Right ventricle myocardium superior (tissue), 1 donor: ENCODE measurements at places on chromosomes 12 and 14. TPM values are rescaled to one million over a fixed set of nuclear protein-coding genes. Genes with fewer than 3 reads are reported as not detected.

- DNase-seq = no peak
Measured at GRCh38 chr14:66240105-66240504, 246.1 kb upstream of the CCDC196 start.

- DNase-seq = no peak
Measured at GRCh38 chr12:78156751-78157150, 326.1 kb downstream of the NAV3 start.

DNA sequence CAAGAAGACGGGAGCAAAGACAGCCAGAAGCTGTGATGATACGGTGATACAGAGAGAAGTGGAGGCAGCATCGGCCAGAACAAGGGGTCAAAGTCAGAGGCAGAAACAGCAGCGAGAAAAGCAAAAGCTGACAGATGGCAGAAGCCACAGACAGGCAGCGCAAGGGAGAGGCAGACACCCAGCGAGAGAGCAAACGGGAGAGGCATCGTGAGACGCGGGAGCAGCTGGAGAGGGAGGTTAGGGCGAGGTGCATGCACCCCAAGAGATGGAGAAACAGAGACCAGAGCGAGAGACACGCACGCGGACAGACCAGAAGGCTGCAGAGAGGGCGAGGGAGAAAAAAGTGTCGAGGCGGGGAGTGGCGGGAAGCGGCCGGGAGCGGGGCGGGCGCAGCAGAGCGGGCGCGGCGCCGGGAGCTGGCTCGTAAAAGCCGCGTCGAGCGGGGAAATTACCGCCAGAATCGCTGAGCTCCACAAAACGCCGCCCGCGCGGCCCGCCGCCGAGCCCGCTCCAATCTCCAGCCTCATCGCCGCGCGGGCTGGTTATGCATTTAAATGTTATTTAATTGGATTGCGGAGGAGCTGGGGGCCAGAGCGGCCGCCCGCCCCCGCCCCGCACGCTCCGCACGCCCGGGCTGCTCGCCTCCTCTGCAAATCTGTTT, 15.6 kb downstream of the SMUG1 start:
- peak; percentile 60 for DNase-seq

GRCh38 chr12:91516695-91517047, 334.1 kb upstream of the DCN start:
- DNase-seq = no peak

- DNase-seq = no peak
Measured at GRCh38 chr12:63129927-63130326, 21.1 kb downstream of the AVPR1A start.

GRCh38 chr14:29521526-29522137, 406.0 kb downstream of the PRKD1 start:
- no peak for DNase-seq

DNA sequence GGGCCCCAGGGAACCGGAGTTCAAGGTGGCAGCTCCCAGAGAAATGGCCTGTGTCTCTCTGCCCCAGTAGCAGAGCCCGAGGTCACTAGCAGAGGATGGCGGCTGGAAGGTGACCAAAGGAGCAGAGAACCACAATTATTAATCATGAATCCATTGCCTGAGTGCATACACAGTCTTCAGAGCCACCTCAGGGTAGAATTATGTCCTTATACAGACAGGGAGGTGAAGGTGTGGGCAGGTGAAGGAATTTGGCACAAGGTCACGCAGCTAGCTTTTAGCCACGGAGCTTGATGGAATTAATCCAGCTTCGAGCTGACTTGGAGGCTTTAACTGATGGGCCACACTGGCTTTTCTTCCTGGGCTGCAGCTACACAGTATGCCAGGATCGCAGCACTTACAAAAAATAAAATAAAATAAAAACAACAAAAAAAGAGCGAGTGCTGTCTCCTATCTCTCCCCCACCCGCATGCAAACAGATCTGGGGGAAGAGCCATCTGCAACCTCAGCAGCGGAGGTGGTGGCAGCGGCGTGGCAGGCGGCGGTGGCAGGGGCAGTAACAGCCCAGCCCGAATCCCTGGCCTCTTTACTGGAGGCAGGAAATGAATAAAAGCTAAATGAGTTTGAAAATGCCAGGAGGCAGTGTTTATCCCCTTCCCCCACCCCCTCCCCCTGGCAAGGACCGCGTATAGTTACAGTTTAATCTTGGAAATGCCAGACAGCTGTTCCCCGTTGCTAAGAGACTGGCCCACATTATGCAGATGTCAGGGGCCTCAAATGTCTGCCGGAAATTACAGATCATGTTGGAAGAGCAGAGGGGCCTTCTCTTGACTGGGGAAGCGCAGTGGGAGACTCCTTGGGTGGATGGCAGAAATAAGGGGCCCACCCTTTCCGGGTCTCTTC, 93.5 kb downstream of the LRRC74A start:
- peak; percentile 56 for DNase-seq

DNA sequence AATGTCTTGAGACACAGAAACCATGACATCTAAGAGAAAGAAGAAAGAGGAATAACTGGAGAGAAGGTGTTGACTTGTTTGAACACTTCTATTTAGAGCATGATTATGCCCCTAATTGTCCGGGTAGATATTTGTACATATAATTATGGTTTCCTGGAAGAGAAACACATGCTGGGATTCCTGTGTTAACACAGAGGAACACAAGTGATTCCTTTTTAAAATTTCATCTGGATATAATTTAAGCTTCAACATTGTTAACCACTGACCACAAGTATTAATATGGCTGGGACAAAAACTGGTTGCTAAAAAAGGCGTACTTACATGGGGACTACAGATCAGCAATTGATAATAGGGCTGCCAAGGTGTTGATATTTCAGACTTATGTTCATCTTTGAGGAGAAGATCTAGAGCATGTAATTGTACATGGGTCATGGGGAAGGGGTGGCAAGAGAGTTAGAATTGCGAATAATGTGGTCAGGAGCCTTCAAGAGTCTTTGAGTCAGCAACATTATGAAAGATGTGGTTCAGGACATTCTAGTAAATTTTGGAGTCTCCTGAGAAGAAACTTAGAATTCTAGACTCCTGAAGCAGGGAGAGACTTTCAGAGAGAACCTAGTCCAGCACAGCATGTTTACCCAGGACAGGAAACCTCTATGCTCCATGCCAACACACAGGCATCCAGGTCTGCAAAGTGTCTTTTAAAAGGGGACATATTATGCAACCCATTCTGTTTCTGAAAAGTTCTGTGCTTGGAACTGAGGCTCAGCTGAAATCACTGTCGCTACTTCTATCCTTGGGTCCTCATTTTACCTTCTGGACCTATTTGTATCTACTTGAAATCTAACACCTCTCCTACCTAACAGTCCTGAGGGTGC, 56.5 kb downstream of the SLC38A1 start:
- DNase-seq = no peak

DNA sequence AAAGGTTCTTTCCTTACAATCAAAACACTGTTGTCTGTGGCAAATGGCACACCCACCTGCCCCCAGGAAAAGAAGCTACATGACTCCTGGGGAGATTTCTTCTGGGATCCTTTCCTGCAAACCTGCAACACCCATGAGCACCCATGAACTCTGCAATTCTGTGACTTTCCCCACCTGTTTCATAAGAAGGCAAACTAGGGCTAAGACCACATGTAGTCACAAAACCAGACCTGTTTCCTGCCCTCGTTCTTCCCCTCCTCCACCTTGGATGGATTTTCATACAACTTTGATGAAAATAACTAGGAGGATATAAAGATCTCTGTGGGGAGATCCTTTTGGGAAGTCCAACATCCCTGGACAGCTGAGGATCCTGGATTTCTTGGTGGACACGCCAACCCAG, 1084.7 kb downstream of the BCL11B start:
- no peak for DNase-seq

GRCh38 chr14:64612021-64612380, 62.2 kb downstream of the PPP1R36 start:
- DNase-seq = no peak

DNA sequence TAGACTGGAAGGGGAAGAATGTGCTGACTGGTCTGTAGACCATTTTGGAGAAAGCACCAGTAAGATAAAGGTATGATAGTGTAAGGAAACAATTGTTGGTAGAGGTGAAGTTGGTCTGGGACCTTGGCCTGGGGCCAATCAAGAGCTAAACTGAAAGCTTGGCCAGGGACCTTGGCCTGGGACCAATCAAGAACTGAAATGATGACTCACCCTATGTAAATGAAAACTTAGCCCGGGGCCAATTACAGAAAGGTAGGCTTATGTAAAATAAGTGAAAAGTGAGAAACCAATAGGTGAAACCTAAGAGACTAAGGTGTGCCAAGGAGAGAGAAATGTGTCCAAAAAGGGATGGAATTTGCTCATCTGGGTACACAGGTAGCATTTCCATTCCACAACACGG, 776.0 kb downstream of the C12orf50 start:
- DNase-seq = no peak

DNA sequence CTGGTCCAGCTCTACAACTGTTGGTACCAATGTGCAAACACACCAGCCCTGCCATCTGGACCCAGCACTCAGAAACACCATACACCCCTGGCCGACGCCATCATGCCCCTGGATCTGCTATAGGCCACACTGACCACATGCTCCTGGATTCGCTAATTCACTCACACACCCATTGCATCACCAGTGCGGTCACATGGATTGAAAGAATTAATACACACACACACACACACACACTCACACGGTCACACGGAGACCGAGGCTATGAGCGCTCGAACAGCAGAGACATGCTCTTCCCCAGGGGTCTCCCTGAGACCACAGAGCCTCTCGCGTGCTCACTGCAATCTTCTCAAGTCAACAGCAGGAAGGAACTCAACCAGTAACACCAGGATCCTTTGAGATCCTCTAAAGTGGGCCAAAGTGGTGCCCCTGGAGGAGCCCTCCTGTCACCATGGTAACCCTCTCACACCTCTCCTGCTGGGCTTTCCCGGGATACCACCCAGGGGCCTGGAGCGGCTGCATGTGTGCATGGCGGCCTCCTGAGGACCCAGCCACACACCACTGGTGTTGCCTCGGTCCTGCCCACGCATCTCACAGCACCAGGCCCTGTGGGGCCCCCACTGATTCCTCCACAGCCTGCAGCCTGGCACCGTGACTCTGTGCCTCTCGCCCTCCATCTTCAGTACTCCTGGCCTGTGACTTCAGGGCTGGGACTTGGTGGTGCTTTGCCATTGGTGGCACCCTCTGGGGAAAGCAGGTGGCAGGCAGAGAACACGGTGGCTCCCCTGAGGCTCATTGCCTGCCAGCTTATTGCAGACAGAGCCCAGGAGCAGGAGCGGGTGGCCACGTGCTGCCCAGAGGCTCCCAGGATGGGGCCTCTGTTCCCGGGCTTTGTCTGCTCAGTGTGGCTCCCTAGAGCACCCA, 15.1 kb downstream of the LRTM2 start:
- no peak for DNase-seq

GRCh38 chr14:28254768-28255167, 511.8 kb upstream of the FOXG1 start:
- no peak for DNase-seq

DNA sequence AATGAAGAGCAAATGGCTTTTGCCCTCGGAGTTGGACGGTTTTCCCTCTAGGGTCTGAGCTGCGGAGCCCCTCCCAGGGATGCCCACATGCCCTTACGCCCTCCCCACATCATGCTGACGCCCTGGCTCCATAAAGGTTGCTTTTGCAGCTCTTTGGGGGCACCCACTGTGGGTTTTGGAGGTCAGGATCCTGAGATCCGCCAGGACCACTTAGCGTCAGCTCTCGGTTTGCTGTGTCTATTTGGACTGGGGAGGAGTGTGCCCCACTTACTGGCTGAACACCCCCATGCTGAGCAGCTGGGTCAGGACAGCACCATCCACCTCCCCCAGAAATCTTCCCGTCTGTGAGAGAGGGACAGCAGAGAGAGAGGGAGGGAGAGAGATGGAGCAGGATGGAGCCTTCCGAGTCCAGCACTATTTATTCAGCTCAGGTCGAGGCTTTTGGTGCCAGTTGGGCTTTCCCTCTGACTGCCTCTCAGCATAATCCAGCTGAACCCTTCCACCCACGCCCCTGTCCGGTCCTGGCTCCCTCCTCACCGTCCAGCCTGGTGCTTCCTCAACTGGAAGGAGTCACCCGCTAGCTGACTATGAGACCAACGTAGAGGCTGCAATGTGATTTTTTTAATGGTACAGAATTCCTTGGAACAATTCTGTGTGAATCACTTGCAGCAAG, 18.9 kb upstream of the LRTM2 start:
- no peak for DNase-seq

DNA sequence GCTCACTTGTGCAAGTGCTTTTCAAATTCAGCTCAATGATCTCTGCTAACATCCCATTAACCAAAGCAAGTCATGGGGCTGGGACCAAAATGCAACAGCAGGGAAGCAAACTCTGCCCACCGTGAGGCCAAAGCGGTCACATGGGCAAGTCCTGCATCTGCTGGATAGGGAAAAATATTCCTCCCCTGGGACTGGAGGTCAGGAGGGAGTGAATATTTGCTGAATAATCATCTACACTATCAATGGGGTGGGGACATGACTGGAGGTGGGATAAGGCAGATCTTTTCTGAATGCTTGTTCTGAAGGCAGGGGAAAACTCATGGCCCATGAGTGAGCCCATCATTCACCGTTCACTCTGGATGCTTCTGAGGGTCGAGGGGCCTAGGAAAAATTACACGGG, 45.1 kb upstream of the VRK1 start:
- no peak for DNase-seq

DNA sequence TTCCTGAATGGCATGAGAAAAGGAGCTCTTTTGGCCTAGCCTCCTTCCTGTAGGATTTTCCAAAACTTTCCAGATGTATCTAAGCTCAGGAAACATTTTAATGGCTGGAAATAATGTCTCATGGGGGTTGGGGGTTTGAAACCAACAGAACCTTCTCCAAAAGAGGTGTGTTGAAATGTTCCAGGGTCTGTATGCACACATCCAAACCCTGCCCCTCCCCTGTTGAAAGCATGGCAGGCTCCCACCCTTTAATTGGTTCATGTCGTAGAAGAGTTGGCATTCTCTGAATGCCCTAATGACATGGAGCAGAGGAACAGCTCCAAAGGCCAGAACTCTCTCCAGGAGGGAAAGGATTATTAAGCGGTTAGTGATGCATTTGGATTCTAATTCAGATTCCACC, 353.2 kb downstream of the ZFP36L1 start:
- no peak for DNase-seq

GRCh38 chr14:92747701-92748258, 647 bp downstream of the LGMN start:
- no peak for DNase-seq

GRCh38 chr12:85029456-85029855, 6.6 kb downstream of the TSPAN19 start:
- DNase-seq = no peak

- DNase-seq = peak; percentile 33
Measured at GRCh38 chr14:100824901-100825712, 811 bp upstream of the MEG3 start.

The CD27 gene
- total RNA-seq = 0.30 TPM

The CAPS2 gene
- 14.4 TPM for total RNA-seq

The EXOC3L4 gene
- total RNA-seq = 0.38 TPM

The SLC25A47 gene
- not detected for total RNA-seq

The CD9 gene
- 51.9 TPM for total RNA-seq

The LBHD2 gene
- total RNA-seq = not detected

The MGP gene
- 231 TPM for total RNA-seq

The SMIM41 gene
- 0.35 TPM for total RNA-seq

The INHBC gene
- total RNA-seq = not detected

The LRFN5 gene
- total RNA-seq = 1.2 TPM

The DTX1 gene
- 1.6 TPM for total RNA-seq

The COX6A1 gene
- total RNA-seq = 119 TPM

The CD69 gene
- total RNA-seq = 0.40 TPM

The FAM186B gene
- total RNA-seq = 0.46 TPM

The MEG3 gene
- 24.7 TPM for total RNA-seq

The STAC3 gene
- 1.2 TPM for total RNA-seq

The PPFIA2 gene
- 0.35 TPM for total RNA-seq

The TTC9 gene
- total RNA-seq = 0.91 TPM

The ACSS3 gene
- total RNA-seq = 25.8 TPM

The KRT6A gene
- total RNA-seq = not detected

The TPH2 gene
- total RNA-seq = not detected
